ENCODE measurements at places on chromosomes 5 and 9. TPM values are rescaled to one million over a fixed set of nuclear protein-coding genes. Genes with fewer than 3 reads are reported as not detected.

DNA sequence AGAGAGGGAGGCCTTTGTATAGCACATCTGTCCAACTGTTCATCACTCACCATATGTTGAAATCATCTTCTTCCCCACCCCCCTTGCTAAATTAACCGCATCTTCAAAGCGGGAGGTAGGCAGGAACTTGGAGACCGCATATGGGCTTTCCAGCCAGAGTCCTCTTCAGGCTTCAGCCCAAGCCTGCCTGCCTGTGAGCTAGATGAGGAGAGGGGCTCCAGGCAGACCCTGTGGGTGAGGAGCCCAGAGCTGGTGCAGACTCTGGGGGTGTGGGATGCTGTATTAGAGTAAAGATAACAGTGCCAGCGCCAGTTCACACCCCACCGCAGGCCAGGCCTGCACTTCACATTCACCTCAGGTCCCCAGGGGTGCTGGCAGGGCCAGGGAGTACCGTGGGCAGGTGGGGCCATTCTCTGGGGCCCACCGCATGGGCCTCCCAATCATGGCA, 16.2 kb downstream of the PRRC2B start:
- no peak for DNase-seq

- DNase-seq = no peak
Observed at GRCh38 chr5:134458234-134459009, 46.7 kb upstream of the CDKN2AIPNL start.

GRCh38 chr9:105760053-105760452, 65.7 kb downstream of the TMEM38B start:
- no peak for DNase-seq

- DNase-seq = no peak
Observed at GRCh38 chr9:94870793-94871558, 144.5 kb downstream of the AOPEP start.

PCDHB4 gene
- under 0.01 TPM for total RNA-seq

- DNase-seq = no peak
Observed at GRCh38 chr5:81750308-81751008, 439 bp downstream of the SSBP2 start.

SPATA31C1 gene
- total RNA-seq = not detected

GRCh38 chr5:97115932-97116331, 26.5 kb downstream of the LIX1 start:
- DNase-seq = no peak

IFNA2 gene
- total RNA-seq = not detected

DNA sequence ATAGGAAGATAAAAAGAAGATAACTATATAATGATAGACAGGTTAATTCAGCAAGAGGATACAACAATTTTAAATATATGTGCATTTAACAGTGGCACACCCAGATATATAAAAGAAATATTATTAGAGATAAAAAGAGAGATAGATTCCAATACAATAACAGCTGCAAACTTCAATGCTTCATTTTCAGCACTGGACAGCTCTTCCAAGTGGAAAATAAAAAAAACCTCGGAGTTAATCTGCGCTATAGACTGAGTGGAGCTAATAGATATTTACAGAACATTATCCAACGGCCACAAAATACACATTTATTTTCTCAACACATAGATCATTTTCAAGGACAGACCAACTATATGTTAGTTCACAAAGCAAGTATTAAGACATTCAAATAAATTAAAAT, 1229.5 kb upstream of the CDH6 start:
- DNase-seq = no peak

GRCh38 chr5:103938146-103938695, 375.6 kb upstream of the NUDT12 start:
- DNase-seq = no peak

PNPLA7 gene
- 1.1 TPM for total RNA-seq

PPP1R26 gene
- 11.3 TPM for total RNA-seq

- DNase-seq = no peak
Observed at GRCh38 chr5:83394190-83394589, 77.4 kb upstream of the VCAN start.

DNA sequence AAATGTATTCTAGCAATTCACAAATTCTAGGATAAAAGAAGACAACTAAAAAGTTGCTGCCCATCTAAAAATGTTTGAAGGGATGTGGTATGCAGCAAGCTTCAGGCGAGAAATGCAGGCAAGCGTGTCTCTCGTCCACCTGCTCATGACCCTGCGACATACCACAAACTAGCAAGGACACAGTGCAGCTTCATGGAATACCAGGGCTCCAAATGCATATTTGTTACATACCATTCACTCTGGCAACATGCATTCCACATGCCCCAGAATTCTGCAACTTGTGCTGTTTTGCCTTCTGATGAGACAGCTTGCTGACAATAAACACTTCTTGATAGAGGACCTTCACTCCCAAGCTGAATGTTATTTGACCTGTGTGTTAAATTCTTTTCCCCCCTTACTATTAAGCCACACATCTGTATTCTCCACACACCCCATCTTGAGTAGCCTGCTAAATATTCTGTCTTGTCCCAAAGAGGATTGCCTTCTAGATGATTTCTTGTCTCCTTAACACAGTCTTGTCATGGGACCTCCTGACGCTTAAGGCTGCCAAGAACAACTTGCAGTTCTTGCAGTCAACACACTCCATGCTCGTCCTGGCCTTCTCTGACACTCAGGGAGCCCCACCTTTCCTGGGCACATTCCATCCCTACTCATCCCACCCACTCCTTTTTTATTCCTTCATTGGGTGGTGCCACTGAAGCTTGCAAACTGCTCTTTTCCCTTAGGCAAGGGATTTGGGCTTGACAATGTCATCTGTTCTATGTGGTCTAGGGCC, 340.5 kb downstream of the PIK3R1 start:
- no peak for DNase-seq

GRCh38 chr5:148201151-148201550, 1.7 kb upstream of the SPINK6 start:
- DNase-seq = no peak

ANKRD33B gene
- total RNA-seq = 2.1 TPM

PRR16 gene
- not detected for total RNA-seq

WHRN gene
- total RNA-seq = 0.13 TPM

HACD4 gene
- 0.26 TPM for total RNA-seq

DNA sequence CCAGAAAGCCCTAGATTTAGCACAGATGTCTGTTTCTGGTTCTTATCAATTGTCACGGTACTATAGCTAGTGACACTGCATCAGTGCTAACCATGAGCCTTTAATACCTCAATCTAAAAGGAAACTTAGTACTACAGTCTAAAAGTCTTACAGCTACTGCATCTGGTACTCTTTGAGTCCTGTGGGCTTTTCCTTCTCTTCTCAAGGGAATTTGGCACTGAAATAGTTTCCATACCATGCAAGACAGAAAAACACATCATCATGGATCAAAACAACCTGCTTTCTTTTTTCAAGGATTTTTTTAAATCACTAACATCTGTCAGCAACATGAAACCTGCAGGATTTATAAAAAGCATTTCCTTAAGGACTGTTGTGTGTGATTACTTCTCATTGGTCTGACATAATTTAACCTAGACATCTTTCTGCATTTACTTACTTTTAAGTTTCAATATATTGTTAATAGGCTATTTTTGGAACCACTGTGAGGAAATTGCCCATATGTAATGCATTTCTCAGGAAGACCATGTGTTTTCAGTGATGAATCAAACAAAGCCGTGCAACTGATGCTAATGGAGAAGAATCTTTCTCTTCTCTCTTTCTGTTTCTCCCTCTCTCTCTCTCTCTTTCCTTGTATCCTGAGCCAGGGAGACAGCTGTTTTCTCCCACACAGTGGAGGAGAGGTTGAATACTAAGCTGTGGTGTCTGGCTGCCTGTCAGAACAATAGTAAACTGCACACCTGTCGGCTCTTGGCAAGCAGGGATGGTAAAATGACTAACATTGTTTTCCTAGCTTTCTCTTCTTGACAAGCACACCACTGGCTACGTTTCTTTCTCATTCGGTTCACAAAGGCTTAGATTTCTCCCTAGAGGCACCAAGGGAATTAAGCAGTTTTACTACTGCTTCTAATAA, 273.4 kb downstream of the CSNK1G3 start:
- no peak for DNase-seq

CCL21 gene
- 1.8 TPM for total RNA-seq

GRCh38 chr5:174306345-174307030, 261.0 kb downstream of the NSG2 start:
- no peak for DNase-seq

DNA sequence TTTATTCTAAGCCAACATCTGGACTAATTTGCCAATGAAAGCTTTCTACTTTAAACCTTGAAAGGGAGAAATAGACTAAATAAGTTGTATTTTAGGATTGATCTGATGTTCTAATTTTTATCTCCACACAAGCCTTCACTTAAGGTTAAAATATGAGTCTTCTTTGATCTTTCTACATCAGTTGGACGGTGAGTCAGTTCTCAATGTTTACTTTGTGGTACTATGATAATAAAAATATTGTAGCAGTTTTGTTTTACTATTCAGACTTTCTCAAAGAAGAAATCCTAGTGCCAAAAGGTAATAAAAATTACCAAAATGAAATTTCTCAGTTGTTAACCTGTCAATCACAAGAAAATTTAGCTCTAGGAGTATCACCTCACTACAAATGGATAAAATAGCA, 203.5 kb upstream of the RGMB start:
- no peak for DNase-seq

DNA sequence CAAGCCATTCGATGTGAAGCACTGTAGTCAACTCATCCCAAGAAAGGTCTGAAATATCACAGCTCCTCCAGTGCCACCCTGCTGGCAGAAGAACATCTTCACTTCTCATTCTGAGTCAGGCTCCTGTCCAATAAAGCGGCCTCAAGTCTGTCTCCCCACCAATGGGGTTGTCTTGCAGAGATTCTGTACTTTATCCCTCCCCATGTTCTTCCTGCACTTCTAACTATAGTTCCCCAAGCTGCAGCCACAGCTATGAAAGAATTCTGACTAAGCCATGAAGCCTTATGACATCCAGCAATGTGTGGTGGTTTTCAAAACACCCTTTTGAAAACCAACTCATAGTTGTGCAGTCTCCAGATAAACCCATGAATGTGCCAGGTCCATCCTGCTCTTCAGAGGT, 6.8 kb downstream of the MACROH2A1 start:
- no peak for DNase-seq

DNA sequence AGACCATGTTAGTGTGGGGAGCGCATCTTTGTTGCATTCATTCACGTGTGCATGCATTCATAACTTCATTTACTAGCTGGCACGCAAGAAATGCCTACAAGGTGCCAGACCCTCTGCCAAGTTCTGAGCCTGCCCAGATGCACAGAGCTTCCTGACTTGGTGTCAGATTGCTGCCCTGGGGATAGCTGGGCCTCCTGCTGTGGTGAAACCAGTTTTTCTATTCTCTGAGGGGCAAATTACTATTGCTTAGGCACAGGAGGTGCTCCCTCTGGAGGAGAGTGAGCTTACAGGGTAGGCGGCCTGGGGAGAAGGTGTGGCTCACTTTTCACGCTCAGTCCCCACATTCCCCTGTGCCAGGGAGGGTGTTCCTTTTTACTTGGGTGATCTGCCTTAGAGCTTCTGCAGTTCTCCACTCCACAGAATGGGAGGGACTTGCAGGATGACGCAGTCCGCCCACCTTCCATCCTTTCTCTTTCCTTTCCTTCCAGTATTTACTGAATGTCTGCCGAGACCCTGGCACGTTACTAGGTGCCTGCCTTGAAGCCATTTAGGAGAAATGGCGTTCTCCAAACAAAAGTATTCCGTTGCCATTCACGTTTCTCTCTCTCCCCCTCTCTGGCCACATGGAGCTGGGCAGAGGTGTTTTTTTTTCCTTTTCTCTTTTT, 27.9 kb upstream of the CTNNA1 start:
- no peak for DNase-seq

DNA sequence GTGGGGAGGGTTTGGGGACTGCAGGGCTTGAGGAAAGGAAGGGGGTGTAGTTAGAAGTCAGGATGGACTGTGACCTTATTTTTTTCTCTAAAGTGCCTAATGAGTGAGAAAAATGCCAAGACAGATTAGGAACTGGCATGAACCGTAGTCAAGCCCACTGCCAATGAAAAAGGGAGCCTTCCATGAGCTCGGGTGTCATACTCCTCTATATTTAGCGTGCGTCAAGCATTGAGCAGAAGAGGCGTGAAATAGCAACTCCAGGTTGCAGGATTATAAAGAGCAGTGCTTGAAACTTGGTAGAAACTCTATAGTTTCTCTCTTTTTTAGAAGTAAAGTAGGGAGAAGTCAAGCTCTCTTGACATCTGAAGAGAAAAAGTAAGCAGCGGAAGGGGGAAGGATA, 1.8 kb downstream of the SGCD start:
- DNase-seq = no peak

GRCh38 chr9:116763770-116764169, 76.7 kb downstream of the TRIM32 start:
- no peak for DNase-seq

DNA sequence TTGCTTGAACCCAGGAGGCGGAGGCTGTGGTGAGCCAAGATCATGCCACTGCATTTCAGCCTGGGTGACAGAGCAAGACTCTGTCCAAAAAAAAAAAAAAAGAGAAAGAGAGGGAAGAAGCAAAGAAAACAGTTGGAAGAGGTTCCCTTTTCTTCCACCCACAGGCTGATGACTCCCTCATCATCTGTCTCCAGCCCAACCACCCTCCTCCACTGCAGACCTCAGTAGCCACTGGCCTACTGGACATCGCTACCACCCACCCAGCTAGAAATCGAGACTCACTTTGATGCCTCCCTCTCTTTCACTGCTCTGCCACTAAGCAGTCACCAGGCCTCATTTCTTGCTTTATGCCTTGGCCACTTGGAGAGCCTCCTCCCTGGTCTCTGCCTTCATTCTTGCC, 71.2 kb downstream of the NIPSNAP3B start:
- DNase-seq = no peak

DNA sequence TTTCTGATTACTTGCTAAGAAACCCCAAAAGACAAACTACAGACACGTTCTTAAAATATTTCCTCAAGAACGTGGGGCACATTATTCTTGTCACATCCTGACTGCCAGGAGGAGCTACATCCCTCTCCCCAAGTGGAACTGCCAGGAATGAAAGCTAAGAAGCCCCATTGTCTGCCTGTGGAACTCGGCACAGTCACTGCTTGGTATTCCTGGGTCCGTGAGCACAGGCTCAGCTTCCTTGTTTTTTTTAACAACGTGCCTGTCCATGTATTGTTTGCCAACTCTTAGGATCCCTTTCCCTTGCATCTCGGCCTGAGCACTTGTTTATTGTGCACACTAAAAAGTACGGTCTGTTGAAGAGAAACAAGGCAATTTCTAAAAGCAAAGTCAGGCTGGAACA, 47.0 kb upstream of the SELENOP start:
- no peak for DNase-seq

GRCh38 chr5:35056686-35057085, 8.9 kb upstream of the AGXT2 start:
- no peak for DNase-seq
